Stimulated activated CD4-positive, alpha-beta T cell treated with anti-CD3 and anti-CD28 coated beads, Interleukin-15, amount 100 ng/mL, for 1 hour (primary cell): ENCODE measurements at places on chromosomes 5 and 9.

DNA sequence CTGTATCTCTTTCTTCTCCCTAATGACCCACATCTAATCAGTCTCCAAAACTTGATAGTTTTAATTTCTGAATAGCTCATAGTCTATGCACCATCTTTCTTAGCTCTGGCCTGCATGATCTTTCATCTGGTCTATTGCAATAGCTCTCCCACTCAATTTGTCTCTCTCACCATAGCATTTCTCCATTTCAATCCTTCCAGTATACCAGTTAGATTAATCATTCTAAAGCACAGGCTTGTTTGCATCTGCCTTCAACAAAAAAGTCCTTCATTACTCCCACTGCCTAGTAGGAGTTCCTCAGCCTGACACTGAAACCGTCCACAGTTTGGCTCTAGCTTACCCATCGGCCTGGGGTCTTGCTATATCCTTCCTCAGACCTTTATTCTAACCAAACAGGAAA, 344.9 kb downstream of the ENC1 start:
- DNase-seq = no peak

DNA sequence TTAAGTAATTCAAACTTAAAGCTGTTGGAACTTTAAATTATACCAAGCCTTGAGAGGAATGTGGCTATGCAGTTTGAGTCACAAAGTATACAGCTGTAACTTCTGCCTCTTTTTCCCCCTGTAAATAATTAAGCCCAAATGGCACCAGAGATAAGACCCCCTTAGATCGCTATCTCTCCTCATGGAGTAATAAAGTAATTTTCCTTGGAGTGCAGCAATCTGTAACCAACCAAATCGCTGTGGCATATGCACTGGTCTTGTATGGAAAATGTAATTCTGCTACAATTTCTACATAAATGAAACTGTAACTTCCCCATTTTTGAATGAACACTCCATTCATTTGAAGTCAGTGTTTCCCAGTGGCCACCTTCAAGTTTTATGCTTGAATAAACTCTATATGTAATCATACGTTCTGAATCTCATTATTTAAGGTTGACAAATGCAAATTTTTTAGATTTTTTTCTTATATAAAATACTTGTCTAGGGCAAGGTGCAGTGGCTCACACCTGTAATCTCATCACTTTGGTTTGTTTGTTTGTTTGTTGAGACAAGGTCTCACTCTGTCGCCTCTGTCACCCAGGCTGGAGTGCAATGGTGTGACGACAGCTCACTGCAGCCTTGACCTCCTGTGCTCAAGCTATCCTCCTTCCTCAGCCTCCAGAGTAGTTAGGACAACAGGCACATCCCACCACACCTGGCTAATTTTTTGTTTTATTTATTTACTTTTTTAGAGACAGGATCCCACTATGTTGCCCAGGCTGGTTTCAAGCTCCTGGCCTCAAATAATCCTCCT, 12.3 kb downstream of the SUSD1 start:
- DNase-seq = no peak

DNA sequence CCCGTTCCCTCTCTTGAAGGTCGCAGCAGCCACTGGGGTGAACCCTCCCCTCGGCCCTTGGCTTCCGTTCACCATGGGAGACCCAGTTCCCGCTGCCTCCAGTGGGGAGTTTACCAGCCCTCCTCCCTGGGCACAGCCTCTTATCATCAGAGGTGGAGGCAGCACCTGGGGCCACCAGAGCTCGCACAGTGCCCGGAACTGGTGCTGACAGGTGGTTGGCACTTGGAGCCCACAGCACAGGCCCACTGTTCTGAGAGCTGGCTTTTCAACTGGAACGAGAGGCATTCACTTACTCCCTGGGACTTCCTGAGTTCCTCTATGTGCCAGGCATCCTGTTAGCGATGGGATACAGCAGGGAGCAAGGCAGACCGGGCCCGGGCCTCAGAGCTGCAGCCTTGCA, 106.8 kb upstream of the FCN2 start:
- no peak for DNase-seq

DNA sequence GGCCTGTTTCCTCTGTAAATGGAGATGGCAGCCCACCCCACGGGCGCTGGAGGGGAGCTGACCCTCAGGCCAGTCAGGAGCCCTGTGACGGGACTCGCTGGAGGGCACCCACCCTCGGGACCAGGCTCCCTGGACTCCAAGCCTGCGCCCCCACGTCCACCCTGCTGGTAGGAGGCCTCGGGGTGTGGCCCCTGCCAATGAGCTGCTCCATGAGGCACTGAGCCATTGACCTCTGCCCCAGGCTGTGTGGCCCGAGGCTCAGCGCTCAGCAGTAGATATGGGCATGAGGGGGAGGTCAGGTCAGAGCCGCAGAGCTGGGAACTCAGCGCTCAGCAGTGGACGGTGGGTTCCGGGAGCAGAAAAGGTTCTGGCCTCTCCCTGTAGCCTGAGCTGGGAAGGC, 52.3 kb upstream of the EGFL7 start:
- no peak for DNase-seq

GRCh38 chr5:62457071-62457470, 44.5 kb downstream of the IPO11 start:
- no peak for DNase-seq

DNA sequence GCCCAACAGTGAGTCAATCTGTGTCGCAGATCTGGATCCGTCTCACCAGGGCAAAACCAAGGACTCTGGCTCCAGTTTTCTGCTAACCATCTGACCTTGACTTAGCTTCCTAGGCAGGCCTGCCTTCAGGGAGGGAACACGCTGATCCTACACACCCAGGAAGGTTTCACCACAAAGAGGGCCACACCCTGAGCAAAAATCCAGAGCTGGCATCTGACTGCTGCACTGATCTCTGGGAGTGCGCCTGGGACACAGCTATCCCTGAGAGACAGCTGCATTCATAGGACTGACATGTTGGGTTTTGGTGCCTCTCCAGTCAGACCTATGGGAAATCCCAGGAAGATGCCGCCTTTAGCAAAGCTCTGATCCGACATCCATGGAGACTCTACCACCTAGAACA, 47.5 kb downstream of the CDK5RAP2 start:
- no peak for DNase-seq
